Brain pericyte (primary cell): ENCODE measurements at places on chromosomes 6 and 20.

- DNase-seq: no peak
These were observed 5.0 kb downstream of the GFRA4 start for GRCh38 chr20:3658019-3658715.

GRCh38 chr6:138297761-138298298 lies 79.5 kb upstream of the PBOV1 start:
- DNase-seq: no peak

DNA sequence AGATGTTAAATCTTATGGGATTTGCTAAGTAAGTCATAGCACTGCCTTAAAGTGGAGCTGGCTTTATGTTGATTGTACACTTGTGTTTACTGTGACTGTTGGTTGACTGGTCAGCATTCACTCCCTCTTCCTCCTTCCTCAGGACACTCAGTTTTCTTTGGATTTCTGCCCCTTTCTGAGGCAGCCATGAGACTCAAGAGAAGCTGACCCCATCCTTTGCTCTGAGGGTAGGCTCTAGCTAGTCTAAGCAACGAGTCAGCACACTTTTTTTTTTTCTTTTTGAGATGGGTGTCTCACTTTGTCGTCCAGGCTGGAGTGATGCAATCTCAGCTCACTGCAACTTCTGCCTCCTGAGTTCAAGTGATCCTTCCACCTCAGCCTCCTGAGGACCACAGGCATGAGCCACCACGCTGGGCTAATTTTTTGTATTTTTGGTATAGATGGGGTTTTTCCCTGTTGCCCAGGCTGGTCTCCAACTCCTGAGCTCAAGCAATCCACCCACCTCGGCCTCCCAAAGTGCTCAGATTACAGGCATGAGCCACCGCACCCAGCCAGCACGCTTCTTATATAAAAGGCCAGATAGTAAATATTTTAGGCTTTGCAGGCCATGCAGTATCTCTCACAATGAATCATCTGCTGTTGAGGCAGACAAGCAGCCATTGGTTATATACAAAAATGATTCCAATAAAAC lies 191.4 kb downstream of the NFATC2 start:
- peak; percentile 71 for DNase-seq

DNA sequence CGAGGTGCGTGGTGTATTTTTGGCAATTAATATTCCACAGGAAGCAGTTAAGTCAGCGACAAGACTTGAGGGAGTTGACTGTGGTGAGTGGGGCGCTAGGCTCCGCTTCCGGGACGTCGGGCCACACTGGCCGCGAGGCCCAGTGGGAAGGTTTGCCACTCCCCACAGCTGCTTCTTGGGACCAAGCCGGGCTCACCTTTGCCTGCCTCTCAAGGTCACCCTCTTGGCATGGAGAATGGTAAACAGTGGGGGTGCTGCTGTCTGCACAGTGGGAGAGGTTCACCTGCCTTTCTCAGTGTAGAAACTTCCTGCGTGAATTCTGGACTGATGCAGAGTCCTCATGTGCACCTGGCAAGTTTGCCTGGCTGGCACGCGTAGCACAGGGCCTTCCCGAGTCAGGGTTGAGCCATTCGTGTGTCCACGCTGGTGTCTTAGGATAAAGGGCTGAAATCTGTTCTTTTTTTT lies 6.4 kb downstream of the OSBPL2 start:
- no peak for DNase-seq
